Right lung (tissue), 10 donors: ENCODE measurements at places on chromosomes 12 and 14. TPM values are rescaled to one million over a fixed set of nuclear protein-coding genes. Genes with fewer than 3 reads are reported as not detected.

Gene EPYC
- not detected for polyA plus RNA-seq

Gene RIPK3
- 3.6 TPM for polyA plus RNA-seq

Gene CDKL1
- polyA plus RNA-seq: 11.6 TPM

Gene SNW1
- 89.4 TPM for polyA plus RNA-seq

Gene ITGB7
- polyA plus RNA-seq: 1.8 TPM

Gene SLC17A8
- polyA plus RNA-seq: 2.0 TPM

Gene ART4
- polyA plus RNA-seq: 0.14 TPM

Gene CRIP1
- polyA plus RNA-seq: 140 TPM

Gene TRMT61A
- polyA plus RNA-seq: 5.7 TPM

Gene GLIPR1L1
- 0.54 TPM for polyA plus RNA-seq

Gene TOMM20L
- polyA plus RNA-seq: 0.60 TPM

Gene PMCH
- polyA plus RNA-seq: 0.99 TPM

Gene RD3L
- 0.25 TPM for polyA plus RNA-seq

Gene CLEC12A
- 1.2 TPM for polyA plus RNA-seq

Gene PTCSC3
- polyA plus RNA-seq: 3.2 TPM

Gene PLEKHG3
- polyA plus RNA-seq: 64.7 TPM

Gene SLC39A9
- polyA plus RNA-seq: 71.0 TPM

Gene SLC7A7
- 9.2 TPM for polyA plus RNA-seq

Gene PAPLN
- polyA plus RNA-seq: 8.8 TPM
